ENCODE measurements at places on chromosomes 11 and 22. TPM values are rescaled to one million over a fixed set of nuclear protein-coding genes. Genes with fewer than 3 reads are reported as not detected.
A peak's percentile ranks its signal among the peaks of the same experiment; 100 is the strongest.

DNA sequence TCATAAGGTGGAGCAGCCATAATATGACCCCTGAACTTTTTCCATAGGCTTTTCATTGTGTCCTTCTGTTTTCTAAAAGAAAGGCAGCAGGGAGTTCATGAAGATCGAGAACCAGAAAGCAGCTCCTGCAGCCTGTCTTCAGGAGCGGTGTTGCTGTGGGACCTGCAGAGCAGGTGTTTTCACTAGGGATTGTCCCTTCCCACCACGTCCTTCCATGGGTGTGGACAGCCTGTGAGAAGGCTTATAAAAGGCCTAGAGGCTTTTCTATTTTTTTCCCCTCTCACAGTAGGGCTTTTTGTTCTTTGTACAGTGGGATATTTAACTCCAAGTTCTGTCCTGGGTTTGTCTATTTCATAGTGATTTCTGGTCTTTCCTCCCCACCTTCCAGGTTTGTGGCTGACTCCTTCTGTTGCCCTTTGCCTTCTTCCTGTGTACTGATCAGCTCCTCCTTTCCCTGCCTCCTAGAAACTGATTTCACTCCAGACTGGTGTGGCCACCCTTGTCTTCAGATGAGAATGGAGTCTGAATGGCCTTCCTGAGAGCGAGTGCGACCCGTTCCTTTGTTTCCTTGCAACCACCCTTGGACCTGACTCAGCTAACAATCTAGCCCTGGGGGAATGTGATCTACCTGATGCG lies 10.1 kb downstream of the MRPL16 start:
- DNase-seq: no peak

The MMP12 gene
- polyA plus RNA-seq: not detected

GRCh38 chr11:120216426-120217102 lies 5.7 kb downstream of the OAF start:
- no peak for DNase-seq

The HPX gene
- polyA plus RNA-seq: 0.32 TPM

GRCh38 chr11:27022659-27023251 lies 17.9 kb upstream of the BBOX1 start:
- no peak for DNase-seq

GRCh38 chr11:114326776-114327175 lies 30.6 kb downstream of the NNMT start:
- no peak for DNase-seq

- DNase-seq: peak; percentile 10
These were observed 252.0 kb downstream of the CTTN start for GRCh38 chr11:70650075-70650909.

The TTC12 gene
- 19.0 TPM for polyA plus RNA-seq

DNA sequence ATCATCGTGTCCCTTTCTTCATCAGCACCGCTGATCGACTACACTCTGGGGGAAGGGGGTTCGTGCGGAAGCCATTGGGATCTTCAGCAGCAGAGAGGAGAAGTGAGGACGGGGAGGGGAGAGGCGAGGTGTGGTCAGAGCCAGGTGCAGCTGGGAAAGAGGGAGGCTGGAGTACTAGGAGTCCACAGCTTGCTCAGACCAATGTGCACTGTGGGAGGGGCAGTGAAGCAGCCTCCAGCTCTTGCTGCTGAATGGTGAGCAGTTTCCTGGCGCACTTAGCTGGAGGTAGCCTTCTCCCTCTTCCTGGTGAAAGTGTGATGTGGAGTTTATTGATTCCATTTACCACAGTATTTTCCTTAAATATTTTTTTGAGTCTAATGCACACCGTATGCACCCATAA lies 99.0 kb upstream of the NECTIN1 start:
- DNase-seq: no peak

- DNase-seq: no peak
These were observed 80.3 kb downstream of the TNRC6B start for GRCh38 chr22:40258017-40258416.

The HEPN1 gene
- 0.06 TPM for polyA plus RNA-seq

DNA sequence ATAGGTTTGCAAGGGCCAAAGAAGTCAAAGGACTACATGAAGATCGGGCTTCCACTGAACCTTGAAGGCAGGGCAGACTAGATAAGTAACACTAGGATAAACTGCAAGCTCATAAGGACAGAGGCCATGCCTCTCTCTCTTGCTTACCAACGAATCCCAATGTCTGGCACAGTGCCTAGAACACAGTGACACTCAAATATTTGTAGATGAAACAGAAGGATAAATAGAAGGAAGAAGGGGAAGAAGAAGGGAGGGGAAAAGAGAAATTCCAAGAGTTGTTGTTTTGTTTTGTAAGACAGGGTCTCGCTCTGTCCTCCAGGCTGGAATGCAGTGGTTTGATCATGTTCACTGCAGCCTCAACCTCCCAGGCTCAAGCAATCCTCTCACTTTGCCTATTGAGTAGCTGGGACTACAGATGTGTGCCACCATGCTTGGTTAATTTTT lies 26.9 kb downstream of the SIK3 start:
- no peak for DNase-seq

GRCh38 chr11:119115484-119116234 lies 5.7 kb upstream of the HINFP start:
- no peak for DNase-seq

DNA sequence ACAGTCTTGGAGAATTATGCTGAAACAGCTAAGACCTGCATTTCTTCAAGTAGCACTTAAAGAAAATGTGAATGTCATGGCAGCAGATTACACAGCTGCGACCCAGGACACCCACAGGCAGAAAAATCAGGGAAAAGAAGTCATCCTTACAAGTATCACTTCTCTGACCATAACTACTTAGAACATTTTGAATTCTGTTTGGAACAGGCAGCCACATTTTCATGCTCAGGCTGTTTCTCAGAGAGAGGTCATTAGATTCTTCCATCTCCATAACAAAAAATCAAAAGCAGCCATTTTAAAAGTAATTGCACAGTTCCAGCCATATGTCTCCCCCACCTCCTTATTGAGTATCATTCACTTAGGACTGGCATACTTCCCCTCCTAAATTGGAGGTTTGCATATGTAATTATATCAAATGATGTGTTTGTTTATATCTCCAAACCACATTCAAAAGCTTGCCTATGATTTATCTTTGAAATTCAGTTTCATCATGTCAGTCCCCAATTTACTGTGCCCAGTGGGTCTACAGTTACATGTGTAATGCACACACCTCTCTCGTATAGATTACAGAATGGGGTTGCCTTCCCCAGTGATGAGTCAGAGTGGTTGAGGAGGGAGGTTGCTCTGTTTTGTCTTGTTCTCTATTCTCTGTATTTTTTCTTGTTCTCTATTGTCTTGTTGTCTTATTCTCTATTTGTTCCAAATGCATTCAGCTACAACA lies 276.5 kb upstream of the MTNR1B start:
- DNase-seq: no peak

The NRGN gene
- 3.4 TPM for polyA plus RNA-seq

The C11orf87 gene
- polyA plus RNA-seq: 0.14 TPM

The ZBTB16 gene
- polyA plus RNA-seq: not detected

- no peak for DNase-seq
These were observed 116.7 kb upstream of the OPCML start for GRCh38 chr11:133649040-133649439.

DNA sequence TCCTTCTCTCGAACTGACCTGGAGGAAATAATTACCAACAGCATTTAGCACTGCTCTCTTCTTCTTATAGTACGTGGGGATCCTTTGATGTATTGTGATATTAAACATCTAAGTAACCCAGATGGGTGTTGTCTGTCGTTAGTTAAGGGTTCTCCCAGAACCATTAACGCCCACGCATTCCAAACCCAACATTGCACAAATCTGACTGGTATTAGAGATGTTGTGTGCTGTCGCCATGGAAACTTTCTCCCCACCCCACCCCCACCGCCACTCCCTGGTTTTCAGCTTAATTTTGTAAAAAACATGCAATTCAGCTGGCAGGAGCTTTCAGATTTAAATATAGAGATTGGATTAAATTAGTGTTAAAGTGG lies 1495.2 kb downstream of the TBC1D22A start:
- no peak for DNase-seq

Data from AG04450 (cell line).